Activated T-cell treated with anti-CD3 and anti-CD28 coated beads, Interleukin-2, amount 50 U/mL, for 4 hours (primary cell): ENCODE measurements at places on chromosomes 2 and 18.

DNA sequence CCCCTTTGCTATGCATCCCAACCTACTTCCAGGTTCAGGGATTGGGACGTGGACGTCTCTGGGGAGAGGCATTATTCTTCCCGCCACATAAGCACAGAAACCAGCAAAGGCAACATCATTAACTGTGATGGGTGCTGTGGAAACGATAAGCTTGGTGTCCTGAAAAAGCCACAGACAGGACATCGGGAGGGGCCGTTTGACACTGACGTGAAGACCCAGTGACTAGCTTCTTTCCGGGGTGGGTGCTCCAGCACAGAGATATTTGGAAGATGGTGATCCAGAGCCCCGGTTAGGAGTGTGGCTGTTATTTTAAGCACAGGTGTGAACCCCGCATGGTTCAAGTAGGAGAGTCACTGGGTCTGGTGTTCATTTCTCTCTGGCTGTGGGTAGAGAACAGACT is 163.8 kb upstream of the HDAC4 start:
- DNase-seq, result no peak

DNA sequence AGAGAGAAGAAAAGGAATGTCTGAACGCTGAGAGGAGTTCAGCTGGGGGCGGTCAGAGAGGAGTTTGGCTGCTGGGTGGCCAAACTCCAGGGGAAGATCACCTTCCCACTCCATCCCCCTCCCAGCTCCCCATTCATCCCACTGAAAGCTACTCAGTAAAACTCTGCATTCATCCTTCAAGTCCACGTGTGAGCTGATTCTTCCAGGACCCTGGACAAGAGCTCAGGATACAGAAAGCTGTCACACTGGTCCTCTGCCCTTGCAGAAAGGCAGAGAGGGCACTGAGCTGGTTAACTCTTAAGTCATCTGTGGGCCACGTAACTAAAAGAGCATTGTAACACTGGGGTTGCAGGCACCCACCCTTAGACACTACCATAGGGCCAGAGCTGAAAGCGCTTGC is 132.1 kb upstream of the ARL4C start:
- DNase-seq, result no peak

DNA sequence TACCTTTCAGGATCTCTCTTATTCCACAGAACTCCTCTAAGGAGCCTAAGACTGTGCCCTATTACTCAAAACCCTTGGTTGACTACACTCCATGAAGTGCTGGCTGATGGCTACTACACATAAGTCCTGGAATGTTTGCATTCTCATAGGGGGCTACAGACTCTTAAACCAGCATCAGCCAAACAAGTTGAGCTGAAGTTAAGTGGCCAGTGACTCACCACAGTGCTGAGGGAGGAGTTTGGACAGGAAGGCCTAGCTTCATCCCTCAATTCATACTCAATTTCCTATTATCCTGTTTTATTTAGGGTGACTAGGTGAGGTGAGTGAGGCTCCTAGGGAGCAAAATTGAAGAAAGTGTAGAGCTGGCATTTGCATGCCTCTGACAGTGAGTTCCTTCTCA is 246.7 kb downstream of the SMAD2 start:
- DNase-seq, result no peak

- DNase-seq, result no peak
Measured at GRCh38 chr2:2561346-2562095, 230.4 kb upstream of the MYT1L start.

DNA sequence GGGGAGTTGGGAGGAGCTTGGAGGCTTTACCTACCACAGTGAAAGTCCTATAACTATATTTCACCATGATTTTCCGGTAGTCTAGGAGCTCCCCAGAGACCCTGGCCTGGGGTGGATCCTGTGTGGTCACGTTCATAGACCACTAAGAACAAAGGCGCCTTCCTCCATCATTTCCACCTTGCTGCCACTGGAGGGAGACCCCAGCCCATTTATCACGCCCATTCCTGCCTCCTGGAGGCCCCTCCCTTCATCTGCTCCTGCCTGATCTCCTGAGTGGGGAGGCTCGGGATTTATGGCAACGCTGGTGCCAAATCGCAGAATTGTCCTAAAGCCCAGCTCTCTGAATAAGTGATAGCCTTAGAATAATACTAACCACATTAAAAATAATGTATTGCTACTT is 507.6 kb upstream of the SPHKAP start:
- DNase-seq, result no peak

- DNase-seq, result no peak
Measured at GRCh38 chr2:196821195-196821594, 12.0 kb upstream of the C2orf66 start.

GRCh38 chr2:4221434-4221833 is 518.1 kb downstream of the DCDC2C start:
- DNase-seq, result no peak

DNA sequence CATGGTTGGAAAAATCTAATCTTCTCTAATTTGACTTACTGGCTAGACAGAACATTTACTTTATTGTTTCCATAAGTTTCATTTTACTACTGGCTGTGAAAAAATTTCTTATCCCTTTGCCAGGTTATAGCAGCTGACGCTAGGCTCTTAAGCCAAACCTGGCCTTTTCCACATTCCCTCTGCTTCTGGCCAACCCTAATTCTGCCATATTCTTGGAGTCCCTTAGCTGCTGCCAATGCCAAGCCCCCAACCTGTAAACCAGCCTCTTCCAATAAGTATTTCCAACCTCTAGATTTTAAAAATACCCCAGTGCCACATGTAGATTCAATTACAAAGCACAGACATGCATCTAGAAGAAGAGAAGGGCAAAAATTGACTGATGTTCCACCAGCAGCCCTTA is 452.3 kb upstream of the MEX3C start:
- DNase-seq, result no peak

GRCh38 chr2:152962446-152962845 is 244.0 kb downstream of the ARL6IP6 start:
- no peak for DNase-seq

- no peak for DNase-seq
Measured at GRCh38 chr2:43724728-43725526, 48.7 kb upstream of the C1GALT1C1L start.

- no peak for DNase-seq
Measured at GRCh38 chr18:60448487-60449267, 76.1 kb upstream of the MC4R start.

DNA sequence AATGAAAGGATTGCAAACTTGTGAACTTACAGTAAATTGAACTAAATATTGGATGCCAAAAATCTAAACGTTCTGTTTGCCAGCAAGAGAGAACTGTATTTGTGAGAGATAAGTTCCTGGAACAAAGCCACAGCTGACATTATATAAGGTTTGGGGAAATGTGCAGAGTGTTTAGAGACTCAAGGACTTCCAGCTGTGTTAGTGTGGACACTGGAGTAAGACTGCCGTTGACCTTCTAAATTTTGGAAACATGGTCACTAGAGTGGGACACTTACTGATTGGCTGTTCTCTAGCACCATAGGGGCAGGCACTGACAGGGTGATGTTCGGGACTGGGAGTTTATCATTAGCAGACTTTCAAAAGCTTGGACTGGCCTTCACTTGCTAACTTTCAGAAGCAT is 40.5 kb downstream of the SCN9A start:
- no peak for DNase-seq

DNA sequence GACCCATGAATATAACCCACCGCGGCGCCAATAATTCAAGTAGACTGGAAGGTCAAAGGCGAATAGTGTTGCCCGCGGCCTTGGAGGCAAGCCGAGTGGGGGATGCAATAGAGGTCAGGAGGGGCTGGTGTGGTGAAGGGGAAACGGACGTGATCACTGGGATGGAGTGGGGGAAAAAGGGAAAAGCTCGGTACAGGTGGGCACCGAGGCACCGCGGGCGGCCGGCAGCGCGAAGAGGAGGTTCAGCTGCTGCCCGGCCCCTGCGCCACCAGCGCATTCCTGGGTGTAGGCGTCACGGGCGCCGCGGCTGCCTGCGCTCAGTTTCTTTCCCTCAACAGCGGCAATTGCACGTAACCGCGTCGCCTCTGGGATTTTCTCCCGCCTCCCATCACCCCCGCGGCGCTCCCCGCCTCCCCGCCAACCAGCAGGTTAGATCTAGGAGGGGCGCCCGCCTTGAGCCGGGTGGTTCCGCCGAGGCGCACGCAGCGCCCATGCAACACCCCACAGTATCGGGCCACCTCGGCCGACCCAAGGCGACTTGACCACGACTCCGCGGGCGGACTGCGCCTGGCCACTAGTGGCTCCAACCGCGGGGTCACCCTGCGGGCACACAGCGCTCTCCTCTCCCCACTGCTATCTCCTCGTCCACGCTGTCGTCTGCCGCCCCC is 1.5 kb downstream of the RND3 start:
- no peak for DNase-seq

GRCh38 chr2:71807581-71808451 is 339.8 kb downstream of the CYP26B1 start:
- DNase-seq, result no peak

- DNase-seq, result no peak
Measured at GRCh38 chr2:42864641-42865280, 72.4 kb upstream of the HAAO start.

GRCh38 chr2:226771067-226771466 is 28.6 kb downstream of the IRS1 start:
- no peak for DNase-seq

DNA sequence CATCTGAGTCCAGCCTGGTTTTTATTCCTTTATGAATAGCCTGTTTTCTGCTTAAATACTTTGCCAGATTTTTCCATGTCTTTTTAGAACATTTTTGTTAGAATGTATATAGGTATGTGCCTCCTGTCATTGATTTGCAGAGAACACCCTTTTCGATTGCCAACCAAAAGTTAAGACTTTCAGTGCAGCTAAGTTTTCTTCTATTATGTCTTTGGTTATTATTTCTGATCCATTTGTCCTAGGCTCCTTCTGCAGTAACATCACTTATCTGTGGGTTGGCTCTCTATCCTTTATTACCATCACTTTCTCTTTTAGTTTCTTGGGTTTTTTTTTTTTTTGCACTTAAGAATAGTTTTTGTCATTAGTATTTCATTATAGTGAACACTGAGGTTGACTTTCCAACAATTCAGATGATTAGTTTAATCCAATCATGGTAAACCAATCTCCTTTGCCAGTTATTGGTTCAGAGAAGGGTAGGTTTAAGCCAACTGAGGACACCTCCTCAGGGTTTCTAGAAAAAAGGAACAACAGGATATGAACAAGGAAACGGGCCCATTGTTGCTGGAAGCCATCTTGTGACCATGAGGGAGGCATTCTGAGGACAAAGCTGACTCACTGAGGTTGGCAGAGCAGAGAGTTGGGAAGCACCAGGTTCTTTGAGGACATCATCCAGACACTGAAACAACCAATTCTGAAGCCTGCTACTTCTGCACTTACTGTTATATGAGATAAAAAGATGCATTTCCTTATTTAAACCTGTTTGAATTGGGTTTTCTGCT is 37.9 kb upstream of the GBX2 start:
- DNase-seq, result no peak

GRCh38 chr2:205471776-205472175 is 210.5 kb upstream of the NRP2 start:
- DNase-seq, result no peak

DNA sequence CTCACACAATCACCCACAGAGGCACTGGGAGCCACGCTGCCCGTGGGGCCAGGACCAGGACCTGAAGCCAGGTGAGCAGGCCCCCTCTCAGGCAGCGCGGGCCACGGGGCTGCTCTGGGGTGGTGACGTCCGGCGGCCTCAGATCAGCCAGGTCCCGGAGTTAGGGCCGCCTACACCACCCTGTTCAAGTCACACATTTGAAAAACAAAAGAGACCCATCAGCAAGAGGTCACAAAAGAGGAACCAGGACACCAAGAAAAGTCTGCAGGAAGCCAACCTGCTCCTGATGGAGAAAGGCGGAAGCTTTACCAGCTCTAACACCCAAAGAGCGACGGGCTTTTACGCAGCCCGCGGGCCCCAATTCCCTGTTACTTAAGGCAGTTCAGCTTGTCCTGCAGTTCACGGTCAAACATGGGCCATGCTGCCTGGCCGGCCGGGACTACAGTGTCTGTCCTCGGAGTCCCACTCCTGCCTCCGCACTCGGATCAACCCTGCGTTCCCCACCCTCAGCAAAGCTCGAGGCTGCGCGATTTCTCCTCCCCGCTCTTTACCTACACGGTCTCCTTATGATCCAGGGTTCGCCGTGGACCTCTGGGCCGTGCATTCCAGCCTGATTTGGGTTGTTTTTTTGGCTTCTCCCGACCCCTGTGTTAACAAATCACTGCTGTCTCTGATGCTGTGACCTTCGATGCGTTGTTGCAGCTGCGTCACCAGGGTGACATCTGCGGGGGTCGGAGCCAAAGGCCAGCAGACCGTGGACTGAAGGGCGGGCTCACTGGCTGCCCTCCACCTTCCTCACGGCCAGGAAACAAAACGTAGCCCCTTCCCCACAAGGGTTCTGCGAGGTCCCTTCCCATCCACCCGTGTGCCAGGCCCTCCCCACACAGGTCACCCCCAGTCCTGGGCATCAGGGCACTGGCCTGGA is 31.0 kb downstream of the SNORC start:
- DNase-seq, result no peak

GRCh38 chr18:35688757-35689156 is 107.2 kb downstream of the GALNT1 start:
- no peak for DNase-seq

- DNase-seq, result no peak
Measured at GRCh38 chr2:198167346-198167745, 363.0 kb downstream of the PLCL1 start.

GRCh38 chr18:8507915-8508705 is 101.1 kb upstream of the RAB12 start:
- DNase-seq, result no peak
